Stimulated activated CD4-positive, alpha-beta T cell treated with anti-CD3 and anti-CD28 coated beads, Interleukin-15, amount 100 ng/mL, for 1 hour (primary cell): ENCODE measurements at places on chromosomes 7 and 10.
A peak's percentile ranks its signal among the peaks of the same experiment; 100 is the strongest.

DNA sequence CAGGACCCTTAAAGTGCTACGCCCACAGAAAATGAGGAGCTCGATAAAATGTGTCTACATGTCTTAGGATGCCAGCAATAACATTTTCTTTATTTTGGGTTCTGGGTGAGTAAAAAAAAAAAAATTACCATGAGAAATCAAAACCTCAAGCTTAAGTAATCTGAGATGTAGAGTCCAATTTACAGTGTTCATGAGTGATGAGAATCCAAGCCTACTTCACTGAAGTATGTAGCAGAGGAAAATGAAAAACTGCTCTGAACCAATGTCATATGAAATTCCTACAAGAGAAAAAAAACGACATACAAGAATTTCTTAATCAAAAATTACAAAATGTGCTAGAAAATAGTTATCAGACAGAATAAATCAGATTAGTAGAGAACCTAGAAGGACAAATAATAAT lies 274.4 kb downstream of the HTR7 start:
- DNase-seq, result no peak

GRCh38 chr10:130440971-130441370 lies 304.8 kb downstream of the GLRX3 start:
- no peak for DNase-seq

DNA sequence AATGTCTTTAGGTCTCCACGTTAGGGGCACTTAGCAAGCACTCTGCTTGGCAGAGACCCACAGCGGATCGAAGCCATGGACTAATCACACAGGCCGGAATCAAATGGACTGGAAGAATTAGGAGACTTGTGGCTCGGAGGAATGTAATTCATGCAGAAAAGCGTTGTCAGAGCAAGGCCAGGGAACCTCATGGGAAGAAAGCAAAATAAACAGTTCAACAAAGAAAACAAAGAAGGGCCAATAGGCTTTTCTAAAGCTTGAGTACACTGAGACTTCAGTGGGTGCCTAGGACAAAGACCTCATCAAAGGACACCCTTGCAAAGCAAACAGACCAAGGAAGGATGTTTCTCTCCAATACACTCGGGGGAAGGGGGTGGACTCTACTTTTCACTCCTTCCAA lies 171.1 kb downstream of the GLI3 start:
- DNase-seq, result no peak

DNA sequence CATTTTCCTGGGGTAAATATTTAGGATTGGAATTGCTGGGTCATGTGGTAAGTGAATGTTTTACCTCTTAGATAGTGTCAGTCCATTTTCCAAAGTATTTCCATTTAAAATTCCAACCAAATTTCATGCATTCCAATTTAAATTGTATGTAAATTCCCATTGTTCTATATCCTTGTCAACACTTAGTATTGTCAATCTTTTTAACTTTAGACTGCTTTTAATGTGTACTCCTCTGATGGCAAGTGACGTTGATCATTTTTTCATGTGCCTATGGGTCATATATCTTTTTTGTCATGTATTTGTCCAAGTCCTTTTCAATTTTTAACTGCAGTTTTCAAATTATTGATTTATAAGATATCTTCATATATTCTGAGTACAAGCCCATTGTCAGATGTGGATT lies 80.8 kb upstream of the FAM20C start:
- no peak for DNase-seq

GRCh38 chr10:85901599-85901998 lies 465.0 kb downstream of the GRID1 start:
- no peak for DNase-seq

DNA sequence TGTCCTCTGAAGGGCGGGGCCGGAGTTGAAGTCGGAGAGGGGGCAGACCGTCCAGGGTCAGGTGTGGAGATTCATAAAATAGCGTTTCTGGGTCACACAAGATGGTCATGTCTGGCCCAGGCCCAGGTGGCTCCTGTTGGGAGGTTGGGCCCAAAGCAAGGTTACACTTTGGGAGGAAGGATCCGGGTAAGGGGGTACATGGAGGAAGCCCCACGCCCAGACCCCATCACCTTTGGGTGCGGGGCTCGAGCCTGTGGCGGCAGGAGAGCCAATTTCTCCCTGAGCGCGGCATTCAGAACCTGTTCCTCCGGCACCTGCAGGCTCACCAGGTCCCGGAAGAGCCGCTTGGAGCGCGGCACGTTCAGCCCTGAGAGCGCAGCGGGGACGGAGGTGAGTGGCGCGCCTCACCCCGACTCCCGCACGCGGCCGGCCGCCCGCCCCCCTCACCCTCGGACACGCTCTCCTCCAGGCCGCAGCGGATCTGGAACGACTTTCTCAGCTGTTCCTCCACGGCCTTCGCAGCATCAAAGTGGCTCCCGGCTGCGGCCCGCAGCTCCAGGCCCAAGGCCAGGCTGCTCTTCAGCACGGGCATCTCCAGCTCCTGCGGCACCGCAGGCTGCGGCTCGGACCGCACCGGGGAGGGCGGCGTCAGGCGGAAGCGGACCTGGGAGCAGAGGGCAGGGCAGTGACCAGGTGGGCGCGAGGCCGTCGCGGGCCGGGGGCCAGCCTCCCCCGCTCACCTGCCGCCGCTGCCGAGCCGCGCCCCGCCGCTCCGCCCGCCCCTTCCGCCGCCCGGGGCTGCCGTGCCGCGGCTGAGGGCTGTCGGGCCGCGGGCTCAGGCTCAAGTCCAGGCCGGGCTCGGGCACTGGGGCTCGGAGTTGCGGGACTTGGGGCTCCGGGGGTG lies 644 bp downstream of the PPP1R35 start:
- DNase-seq, result peak; percentile 38

GRCh38 chr7:28688174-28688573 lies 270.0 kb downstream of the TRIL start:
- DNase-seq, result no peak

DNA sequence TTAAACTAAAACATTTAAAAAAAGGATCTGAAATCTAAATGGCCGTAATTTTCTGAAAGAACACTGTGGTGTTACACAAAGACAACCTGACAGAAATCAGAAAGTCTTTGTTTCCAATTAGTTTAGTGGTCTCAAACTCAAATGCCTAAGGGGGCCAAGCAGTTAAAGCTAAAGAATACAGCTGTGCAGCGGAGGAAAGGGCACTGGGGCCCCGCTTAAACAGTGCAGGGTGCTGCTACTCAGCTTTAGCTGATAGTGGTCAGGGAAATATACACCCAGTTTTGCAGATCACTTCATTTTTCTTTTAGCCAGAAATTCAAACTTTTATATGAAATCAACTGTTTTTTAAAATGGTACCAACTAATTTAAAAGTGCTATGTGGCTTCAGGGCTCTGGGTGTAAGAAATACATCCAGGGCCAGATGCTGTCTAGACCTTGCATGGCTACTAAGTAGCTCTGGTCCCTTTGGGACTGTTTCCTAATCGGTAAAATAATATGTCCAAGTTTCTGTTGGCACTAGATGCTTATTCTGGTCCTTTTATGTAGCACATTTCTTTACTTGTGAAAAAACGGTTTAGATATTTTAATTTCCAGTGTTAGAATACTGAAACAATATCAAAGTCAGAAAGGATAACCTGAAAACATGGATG lies 161.8 kb upstream of the LAMB4 start:
- DNase-seq, result no peak

DNA sequence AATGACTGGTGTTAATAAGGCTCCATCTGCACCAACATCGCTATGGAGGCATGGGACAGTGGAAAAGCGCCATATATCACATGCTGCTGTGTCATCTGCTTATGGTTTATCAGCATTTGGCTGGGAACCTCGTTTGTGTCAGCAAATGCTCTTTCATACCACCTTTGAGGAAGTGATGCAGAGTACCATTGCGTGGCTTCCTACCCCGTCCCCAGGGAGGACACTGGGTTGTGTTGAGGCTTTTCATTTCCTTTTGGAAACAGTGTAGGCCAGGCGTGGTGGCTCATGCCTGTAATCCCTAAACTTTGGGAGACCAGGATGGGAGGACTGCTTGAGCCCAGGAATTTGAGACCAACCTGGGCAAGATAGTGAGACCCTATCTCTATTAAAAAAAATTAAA lies 6.8 kb downstream of the TACR2 start:
- DNase-seq, result no peak

GRCh38 chr7:3688071-3688470 lies 387.0 kb downstream of the SDK1 start:
- no peak for DNase-seq
